Stimulated activated CD4-positive, alpha-beta T cell treated with anti-CD3 and anti-CD28 coated beads, Interleukin-4, amount 100 ng/mL, for 4 hours (primary cell): ENCODE measurements at places on chromosomes 4 and X.

- DNase-seq: no peak
Measured at GRCh38 chr4:83316459-83317165, 18.0 kb downstream of the HPSE start.

- DNase-seq: no peak
Measured at GRCh38 chr4:15234116-15234855, 193.5 kb upstream of the C1QTNF7 start.

DNA sequence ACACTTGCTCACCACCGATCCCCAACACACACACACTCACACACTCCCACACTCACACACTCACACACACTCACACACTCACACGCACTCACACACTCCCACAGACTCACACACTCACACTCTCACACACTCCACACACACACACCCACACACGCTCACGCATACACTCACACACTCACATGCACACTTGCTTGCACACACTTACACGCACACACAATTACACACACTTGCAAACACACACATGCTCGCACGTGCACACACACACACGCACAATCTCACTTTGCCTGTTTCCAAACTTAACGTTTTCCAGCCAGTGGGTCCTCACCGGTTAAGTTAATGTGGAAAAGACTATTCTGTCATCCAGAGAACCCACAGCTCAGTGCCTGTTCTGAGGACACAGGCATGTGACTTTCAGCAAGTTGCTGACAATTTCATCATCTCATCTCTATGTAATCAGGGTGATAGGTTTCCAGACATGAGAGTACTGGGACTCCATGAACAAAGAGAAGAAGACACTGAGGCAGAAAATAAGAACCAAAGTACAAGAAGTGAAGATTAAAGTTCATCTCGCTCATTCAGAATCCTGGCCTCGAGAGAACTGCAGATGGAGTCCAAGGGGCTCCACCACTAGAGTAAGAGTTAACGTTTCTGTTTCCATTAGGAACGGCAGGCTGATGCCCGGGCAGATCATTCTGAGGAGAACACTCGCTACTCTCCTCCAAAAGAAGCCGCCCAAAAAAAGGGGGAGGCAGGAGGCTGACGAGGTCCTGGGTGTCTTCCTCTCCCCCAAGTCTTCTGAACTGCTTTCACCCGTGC, 153.2 kb upstream of the FRG1 start:
- no peak for DNase-seq

DNA sequence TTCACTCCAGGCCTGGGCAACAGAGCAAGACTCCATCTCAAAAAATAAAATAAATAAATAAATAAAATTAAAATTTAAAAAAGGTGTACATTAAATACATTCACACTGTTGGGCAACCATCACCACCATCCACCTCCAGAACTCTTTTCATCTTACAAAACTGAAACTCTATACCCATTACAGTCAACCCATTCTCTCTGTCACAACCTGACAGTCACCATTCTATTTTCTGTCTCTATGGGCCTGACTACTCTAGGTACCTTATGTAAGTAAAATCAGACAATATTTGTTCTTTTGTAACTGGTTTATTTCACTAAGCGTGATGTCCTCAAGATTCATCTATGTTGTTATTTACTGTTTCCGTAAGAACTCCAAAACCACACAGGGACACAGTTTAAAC, 59.6 kb downstream of the FRYL start:
- DNase-seq: no peak

DNA sequence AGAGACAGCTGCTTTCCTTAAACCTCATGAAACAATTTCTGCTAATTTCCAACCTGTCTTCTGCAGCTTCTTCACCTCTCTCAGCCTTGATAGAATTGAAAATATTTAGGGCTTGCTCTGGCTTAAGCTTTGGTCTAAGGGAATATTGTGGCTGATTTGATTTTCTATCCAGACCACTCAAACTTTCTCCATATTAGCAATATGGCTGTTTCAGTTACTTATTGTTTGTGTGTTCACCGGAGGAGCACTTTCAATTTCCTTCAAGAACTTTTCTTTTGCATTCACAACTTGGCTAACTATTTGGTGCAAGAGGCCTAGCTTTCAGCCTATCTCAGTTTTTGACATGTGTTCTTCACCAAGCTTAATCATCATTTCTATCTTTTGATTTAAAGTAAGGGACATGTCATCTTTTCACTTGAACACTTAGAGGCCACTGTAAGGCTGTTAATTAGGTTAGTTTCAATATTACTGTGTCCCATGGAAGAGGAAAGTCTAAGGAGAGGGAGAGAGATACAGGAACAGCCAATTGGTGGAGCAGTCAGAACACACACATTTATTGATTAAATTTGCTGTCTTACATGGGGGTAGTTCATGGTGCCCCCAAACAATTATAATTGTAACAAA, 213.2 kb downstream of the RASL11B start:
- DNase-seq: no peak

GRCh38 chr4:61462451-61463326, 262.6 kb downstream of the ADGRL3 start:
- no peak for DNase-seq

- DNase-seq: no peak
Measured at GRCh38 chr4:153075836-153076518, 128.3 kb upstream of the TRIM2 start.

GRCh38 chr4:123168812-123169211, 227.8 kb upstream of the SPRY1 start:
- no peak for DNase-seq

DNA sequence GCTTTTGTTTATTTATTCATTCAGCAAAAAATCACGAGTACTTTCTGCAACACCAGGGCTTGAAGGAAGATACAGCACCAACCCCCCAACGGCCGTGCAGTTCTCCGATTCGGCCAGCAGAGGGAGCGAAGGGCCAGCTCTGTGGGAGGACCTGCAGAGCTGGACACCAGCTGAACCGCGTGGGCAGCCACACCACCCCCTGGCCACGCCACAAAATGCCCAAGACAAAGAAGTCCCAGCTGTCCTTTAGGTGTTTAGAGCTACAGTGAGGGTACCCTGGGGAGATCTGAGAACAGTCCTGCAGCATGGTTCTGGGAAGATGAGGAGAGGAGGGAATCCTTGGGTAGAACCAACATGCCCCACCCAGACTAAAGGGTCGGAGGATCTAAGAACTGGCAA, 83.1 kb downstream of the RELL1 start:
- DNase-seq: peak; percentile 52

GRCh38 chrX:132961511-132961910, 3.1 kb upstream of the HS6ST2 start:
- no peak for DNase-seq

DNA sequence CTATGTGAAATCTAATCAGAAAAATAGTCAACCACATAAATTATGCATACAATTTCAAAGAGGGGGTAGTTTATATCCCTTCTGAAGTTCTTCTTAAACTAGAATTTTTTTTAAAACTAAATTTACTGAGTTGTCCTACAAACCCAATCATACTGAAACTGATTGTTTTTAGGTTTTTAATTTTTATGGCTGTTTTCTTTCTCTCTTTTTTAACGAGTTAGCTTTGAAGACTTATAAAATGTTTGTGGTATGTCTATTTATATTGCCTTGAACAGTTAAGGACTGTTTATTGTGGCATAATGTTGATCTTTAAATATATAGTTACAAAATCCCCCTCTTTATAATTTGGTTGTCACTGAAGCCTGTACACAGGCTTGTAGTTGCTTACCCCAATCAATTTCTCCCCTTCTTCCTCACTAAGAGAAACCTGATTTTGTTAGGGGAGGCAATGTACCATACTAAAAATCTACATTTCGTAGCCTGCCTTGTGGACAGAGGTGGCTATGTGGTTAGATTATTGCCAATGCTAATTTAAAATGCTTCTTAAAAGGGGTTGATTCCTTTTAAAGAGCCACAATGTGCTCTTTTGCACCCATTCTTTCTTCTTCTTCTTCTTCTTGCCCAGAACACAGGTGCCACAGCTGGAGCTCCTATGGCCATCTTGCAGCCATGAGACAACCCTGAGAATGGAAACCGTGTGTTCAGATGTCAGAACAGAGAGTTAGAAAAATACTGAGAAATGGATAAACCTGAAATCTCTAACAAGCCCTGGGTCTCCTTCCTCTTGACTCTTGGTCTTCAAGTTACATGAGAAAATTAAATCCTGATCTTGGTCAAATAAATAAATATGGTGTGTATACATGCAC, 102.7 kb upstream of the ZNF827 start:
- DNase-seq: no peak

DNA sequence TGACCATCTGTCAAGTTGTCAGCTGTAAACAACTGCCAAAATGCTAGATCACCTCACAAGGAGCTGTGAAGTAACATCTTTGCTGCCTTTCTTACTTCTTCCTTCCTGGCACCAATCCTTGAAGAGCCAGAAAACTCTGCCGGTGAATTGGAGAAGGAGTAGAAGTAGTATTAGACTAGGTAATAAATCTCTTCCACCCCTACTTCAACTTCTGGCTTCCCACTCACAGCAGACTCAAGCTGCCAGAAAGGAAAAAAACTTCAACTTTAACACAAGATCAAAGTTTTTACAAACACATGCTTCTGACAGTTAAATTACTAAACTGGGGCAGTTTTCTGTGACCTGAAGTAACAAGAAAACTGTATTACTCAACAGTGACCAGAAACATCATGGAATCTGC, 164.7 kb upstream of the SLC7A11 start:
- no peak for DNase-seq

DNA sequence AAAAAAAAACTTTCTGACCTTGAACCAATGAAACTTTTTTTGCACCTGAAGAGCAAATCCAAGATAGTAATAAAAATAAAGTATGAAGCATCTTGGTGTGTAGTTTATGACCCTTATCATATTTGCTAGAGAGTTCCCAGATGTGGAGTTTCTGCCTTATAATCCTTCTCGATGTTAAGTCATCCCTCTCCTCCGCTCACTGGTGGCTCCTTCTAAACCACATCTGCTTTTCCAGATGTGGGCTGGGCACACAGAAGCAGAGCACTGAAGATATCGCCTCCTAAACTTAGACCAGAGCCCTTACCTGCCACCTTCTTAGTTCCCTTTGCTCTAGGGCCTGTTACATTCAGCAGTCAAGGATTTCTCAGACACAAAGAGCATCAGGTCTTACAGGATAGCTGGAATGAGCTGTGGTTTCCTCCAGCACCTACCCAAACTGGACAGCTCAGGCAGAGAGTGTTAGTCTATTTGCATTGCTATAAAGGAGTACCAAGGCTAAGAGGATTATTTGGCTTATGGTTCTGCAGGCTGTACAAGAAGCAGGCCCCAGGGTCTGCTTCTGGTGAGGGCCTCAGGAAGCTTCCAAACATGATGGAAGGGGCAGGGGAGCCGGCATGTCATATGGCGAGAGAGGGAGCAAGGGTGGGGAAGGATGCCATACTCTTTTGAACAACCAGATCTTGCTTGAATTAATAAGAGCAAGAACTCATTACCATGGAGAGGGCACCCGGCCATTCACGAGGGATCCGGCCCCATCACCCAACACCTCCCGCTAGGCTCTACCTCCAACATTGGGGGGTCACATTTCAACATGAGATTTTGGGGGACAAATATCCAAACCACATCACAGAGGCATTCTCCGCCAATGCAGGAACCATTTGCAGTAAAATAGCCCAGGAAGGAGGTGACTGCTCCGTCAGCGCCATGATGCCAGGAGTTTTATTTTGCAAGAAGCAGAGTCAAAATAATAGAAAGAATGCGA, 75.6 kb upstream of the HELT start:
- DNase-seq: no peak

DNA sequence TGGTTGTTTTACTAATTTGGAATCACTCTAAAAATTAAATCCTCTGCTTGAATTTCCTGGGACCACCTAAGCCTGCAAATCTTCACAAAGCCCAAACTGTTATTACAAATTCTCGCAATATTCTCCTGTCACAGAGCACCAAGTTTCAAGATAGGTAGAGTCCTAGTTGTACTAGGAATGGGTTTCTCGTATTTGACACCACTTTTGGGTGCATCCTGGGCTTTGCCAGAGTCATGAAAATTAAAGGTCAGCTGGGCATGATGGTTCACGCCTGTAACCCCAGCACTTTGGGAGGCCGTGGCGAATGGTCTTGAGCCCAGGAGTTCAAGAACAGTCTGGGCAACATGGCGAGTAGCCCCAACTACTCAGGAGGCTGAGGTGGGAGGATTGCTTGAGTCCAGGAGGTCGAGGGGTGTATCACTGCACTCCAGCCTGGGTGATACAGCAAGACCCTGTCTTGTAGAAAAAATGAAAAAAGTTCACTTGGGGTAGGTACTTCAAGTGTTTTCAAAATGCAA, 30.6 kb upstream of the MANBA start:
- no peak for DNase-seq

DNA sequence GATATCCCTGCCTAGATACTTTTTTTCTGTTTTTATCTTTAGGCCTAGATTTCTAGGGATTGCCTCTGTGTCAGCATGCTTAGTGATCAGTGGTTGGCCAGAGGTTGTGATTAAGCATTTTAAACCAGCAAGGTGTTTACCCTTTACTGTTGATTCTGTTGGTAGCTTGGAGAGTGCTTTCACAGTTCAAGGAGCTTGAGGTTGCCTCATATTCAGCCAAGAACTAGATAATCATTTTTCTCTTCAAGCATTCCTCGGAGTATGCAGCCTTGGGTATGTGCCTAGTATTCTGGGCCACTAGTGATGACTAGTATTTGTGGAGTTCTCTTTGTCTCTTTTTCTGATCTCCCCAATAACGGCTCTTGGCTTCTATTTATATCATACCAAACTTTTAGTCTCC, 20.4 kb downstream of the APOOL start:
- DNase-seq: no peak

DNA sequence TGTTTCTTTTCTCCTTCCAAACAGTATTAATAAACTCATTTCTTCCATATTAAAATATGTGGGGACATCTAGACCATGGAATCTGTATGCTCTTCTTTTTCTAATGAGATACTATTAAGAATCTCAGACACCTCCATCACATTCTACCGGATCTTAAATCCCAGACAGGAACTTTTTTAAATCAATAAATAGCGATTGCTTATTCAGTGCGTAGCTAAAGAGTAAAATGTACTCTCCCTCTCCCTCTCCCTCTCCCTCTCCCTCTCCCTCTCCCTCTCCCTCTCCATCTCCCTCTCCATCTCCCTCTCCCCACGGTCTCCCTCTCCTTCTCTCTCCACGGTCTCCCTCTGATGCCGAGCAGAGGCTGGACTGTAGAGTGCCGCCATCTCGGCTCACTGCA, 297.0 kb downstream of the HNRNPD start:
- no peak for DNase-seq

- no peak for DNase-seq
Measured at GRCh38 chrX:110315551-110315950, 2.3 kb downstream of the AMMECR1 start.

DNA sequence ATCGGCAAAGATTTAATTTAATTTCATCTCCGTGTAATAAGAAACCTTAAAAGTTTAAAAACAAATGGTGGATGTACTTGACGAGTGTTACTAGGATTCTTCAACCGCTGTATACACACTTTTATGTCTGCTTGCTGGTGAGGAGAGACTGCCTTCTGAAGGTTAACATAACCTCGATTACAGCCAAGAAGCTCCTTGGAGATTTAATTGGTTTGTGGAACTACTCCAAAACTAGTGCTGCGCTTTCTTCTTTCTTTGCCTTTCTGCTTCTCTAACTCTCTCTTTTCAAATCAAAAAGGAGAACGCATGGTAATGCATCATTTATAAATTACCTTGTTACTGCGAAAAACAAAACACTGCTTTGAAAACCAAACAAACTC, 109.0 kb downstream of the ANTXR2 start:
- no peak for DNase-seq

- no peak for DNase-seq
Measured at GRCh38 chrX:80512924-80513323, 92.7 kb downstream of the TENT5D start.
